ENCODE measurements at places on chromosomes 3 and 15.

DNA sequence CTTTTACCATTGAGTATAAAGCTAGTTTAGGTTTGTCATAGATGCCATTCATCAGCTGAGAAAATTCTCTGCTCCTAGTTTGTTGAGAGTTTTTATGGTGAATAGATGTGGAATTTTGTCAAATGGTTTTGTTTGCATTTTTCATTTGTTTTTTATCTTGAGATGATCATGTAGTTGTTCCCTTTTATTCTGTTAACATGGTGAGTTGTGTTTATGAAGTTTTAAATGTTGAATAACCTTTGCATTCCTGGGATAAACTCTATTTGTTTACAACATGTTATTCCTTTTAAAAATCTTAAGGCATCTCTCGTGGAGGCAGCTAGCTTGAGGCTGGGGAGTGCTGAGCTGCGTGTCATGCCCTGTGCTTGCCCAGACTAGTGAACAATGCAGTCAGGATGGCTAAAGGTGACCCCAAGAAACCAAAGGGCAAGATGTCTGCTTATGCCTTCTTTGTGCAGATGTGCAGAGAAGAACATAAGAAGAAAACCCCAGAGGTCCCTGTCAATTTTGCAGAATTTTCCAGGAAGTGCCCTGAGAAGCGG is 48.5 kb downstream of the ANAPC13 start:
- DNase-seq: no peak

DNA sequence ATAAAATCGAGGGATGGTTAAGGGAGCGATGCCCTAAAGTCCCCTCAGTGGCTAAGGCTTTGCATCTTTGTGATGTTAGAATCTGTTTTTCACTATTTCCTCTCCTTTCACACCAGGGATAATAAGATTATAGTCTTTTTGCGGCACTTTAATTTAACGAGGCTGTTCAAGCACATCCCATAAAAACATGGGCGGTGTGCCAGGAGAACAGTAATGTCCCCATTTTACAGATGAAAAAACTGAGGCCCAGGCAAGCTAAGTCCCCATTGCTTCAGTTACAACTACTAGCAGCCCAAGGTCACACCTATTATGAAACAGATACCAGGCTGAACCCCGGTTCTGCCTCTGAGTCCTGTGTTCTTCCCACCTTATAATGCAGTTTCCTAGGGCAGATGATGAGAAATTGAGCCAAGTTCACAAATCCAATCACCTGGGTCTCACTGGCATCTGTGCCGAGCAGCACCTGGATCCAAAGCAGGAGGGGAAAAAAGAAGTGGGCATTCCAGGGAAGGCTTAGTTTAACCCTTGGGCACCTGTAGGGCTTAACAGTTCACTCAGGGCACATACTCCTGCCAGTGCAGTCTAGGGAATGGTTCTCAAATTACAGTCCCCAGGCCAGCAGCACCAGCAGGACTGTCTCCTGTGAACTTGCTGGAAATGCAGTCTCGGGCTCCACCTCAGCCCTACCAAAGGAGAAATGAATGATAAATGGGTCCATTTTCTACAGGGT is 169.3 kb downstream of the RAB11A start:
- no peak for DNase-seq

DNA sequence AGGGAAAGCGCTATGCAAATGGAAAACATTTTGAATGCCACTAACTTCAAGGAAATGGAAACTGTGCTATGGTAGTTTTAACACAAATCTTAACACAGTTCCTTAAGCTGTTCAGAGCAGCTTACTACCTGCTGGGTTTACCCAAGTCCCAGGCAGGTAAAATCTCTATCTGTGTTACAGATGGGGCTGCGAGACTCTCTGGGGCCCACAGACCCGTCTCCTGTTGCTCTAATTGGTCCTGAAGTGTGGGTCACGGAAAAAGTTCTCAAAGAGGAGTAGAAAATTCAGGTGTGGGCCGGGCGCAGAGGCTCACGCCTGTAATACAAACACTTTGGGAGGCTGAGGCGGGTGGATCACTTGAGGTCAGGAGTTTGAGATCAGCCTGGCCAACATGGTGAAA is 16.9 kb upstream of the ZFYVE19 start:
- no peak for DNase-seq

DNA sequence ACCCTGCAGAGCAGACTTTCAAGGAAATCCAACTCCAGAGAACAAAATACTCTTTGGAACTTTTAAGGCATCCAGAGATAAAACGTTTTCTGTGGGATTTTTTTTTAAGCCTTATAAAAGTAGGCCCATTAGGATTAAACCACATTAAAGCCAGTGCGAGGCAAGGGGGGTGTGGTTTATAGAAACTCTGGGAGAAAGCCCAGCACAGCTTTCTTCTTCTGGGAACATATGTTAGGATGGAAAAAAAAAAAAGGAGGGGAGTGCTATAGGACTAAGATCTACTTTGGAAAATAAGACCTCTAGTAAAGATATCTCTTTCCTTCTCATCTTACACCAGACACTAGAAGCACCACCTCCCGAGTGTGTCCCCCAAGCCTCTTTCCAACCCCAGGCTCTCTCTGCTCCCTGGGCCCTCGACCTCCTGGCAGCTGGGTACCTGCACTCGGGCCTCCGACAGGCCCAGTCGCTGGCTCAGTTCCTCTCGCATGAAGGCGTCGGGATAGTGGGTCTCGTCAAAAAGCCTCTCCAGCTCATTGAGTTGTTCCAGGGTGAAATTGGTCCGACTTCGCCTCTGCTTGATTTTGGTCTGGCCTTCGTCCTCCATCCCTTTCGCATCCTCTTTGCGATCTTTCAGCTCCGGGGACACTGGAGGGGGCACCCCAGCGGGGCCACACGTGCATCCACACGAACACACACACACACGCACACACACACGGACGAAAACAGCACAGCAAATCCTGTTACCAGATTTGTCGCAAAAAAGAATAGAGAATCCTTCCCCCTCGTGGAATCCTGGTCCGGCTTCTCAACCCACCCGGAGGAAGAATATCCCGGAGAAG is 3.8 kb downstream of the SHOX2 start:
- DNase-seq: no peak

- no peak for DNase-seq
These were observed 63.3 kb downstream of the ZNF106 start for GRCh38 chr15:42427429-42428223.

DNA sequence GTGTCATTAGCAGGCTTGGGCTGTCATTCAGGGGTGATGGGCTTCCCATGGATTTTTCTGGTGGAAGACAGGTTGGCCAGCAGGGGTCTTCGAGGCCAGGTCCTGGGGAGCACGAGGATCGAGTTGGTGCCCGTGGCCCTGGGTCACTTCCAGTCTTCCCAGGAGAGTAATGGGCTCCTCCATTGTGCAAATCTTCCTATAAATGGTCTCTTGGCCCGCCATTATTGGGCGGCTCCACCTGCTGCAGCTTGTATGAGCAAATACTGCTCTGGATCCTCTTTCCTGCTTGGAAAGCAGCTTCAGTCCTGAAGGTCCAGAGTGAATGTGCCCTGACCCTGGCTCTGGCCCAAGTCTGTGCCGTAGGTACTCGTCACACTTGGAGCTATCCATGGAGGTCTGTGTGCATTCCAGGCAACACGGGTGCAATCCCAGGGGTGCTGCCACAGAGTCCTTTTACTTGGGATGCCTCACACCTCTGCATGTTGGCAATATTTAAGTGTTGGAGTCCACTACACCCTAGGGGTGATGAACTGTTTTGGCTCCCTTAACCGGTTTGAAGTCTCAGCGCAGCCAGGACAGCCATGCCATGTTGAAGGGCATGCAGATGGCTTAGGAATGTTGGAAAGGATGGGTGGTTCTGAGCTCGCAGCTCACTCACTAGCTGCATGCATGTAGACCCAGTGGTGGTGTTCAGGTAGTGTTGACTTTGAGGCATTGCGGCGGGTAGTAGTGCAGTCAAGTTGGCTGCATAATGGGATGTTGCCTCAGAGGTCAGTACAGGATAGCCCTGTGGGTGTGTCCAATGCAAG is 97.6 kb downstream of the SNRPN start:
- no peak for DNase-seq

DNA sequence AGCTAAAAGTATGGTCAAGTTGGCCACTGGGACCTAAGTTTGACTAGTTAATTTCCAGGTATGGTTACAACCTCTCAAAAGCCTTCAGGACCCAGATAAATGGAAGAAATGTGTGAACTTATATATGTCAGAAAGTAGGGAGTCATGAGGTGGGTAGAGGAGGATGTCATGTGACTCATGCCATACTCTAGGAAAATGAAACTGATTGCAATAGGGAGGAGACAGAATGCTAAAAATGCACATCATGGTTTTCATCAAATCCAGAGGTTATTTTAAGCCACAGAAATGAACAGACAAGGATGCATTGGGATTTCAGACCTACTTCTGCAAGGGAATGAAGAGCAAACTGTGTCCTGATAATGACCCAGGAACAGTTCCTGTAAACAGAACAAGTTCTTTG is 310.0 kb downstream of the EDEM1 start:
- DNase-seq: no peak

GRCh38 chr3:177336873-177337450 is 139.7 kb upstream of the TBL1XR1 start:
- no peak for DNase-seq

All from brain (organoid and tissue), 16 donors.